ENCODE measurements at places on chromosomes 2 and 18. TPM values are rescaled to one million over a fixed set of nuclear protein-coding genes. Genes with fewer than 3 reads are reported as not detected.

The LAMA1 gene
- not detected for total RNA-seq

The TRAF3IP1 gene
- 8.6 TPM for total RNA-seq

The FSHR gene
- not detected for total RNA-seq

The PPP1R1C gene
- total RNA-seq: not detected

The SERPINB11 gene
- not detected for total RNA-seq

The GNAL gene
- 0.60 TPM for total RNA-seq

The MROH2A gene
- total RNA-seq: not detected

The C1QL2 gene
- not detected for total RNA-seq

The MAP3K19 gene
- not detected for total RNA-seq

The ABCG5 gene
- total RNA-seq: not detected

The FBLN7 gene
- 1.8 TPM for total RNA-seq

- no peak for DNase-seq
Observed at GRCh38 chr18:36933552-36933951, 104.6 kb downstream of the KIAA1328 start.

DNA sequence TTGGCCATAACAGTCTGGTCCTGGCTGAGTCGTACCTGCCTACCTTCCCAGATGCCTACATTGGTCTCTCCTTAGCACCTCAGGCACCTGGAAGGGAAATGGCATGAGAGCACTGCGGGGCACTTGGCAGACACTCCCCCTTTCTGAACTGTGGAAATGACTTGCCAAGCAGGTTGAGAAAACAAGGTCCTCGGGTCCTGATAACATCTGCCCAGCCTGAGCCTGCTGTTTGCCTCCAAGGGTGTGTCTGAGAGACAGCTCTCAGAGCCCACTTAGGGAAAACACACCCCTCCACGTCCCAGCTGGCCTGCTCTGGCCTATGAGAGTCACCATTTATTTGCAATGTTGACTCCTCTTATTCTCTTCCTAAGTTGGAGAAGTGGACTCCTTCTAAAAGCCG is 10.5 kb downstream of the FAM110C start:
- DNase-seq: no peak

- DNase-seq: peak; percentile 50
Observed at GRCh38 chr2:37648331-37649011, 23.0 kb downstream of the CDC42EP3 start.

GRCh38 chr2:240278661-240279060 is 138.2 kb upstream of the OTOS start:
- DNase-seq: no peak

- no peak for DNase-seq
Observed at GRCh38 chr2:165572151-165572550, 102.7 kb downstream of the CSRNP3 start.

DNA sequence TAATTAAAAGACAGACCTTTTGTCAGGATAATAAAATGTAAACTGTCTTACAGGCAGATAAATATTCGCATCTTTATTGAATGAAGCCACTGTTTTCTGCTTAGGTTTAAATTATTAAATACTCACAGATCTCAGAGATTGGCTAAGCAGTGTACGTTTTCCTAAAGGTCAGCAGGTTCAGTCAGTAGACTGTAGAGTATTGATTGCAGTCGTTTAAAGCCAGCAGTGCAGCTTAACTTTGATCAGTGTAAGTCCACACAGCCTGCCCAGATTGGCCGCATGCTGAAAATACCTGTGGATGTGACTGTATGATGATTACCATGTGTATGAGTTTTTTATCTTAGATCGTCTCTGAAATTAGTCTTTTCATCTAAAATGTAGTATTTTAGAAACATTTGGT is 42.3 kb downstream of the ATP9B start:
- no peak for DNase-seq

DNA sequence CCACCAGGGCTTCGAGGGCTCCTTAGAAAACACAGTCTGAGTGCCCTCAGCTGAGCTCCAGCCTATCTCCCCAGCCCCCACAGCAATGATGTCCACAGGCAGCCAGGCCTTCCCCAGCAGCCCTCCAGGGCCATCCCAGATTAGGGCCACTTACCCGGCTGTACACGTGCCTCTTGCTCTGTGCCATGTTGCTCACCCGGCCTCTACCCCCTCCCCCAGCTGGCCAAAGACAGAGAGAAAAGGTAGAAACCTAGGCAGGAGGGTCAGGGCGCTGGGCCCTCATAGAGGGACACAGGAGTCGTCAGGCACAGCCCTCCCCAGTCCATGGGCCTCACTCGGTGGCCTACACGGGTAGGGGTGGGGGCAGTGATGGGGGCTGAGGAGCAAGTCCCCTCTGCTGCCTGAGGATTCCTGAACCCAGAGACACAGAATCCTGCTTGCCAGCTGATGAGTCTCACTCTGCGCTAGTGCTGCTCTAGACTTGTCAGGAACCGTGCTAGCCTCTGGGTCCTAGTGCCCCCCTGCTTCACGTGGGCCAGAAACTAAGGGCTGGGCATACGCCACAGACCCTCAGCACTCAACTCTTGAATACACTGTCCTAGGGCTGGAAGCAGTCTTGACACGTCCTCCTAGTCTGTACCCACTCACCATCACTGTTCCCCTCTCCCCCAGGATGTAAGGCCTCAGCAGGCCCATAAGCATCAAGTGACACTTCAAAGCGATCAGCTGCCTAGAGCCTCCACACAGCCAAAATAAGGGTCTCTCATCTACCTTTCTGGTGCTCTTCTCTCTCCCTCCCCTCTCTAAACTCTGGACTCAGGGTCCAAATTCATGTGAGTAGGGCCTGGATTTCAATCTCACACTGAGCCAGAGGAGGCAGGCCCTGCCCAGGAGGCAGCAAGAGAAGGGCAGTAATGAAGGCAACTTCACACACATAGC is at the start of gene DCTN1:
DCTN1 (minus strand) TSS at position 461 of the 939 bp plus-strand sequence; CDS start at position 187, 274 bp downstream.
- DNase-seq: peak; percentile 42

GRCh38 chr18:1078301-1078700 is 173.6 kb downstream of the ADCYAP1 start:
- DNase-seq: no peak

DNA sequence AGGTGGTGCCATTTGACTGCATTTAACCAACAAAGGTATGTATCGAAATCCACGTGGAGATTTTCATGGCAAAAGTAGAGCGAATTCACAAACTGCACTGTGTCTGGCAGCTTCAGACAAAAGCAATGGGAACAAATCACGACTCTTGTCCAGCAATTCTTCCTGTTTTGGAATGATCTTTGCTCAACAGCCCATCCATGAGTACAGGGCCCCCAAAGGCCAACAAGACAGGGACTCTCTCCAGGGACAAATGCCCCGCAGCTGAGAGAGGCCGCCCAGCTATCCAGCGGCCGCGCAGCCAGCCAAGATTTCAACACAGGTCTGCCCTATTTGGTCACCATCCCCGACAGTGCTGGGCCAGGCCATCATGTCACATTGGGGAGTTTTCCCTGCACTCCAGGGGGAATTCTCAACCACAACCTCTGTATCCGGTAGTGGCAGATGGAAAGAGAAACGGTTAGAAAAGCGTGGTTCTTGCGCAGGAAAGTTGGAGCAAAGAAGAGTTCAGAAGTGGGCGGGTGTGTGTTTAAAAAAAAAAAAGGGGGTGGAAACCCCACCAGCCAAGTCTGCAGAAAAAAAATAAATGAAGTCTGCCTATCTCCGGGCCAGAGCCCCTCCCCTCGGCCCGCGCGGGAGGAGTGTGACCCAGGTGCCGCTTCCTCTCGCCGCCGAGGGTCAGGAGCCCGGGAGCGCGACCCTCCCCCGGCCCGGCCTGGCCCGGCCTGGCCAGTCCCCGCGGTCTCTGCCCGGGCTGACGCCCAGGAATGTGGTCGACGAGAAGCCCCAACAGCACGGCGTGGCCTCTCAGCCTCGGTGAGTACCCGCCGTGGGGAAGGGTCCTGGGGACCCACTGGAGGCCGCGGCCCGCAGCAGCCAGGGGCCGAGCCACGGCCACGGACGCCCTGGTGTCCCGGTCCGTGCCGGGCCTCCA is at the start of gene GYPC:
GYPC (plus strand) TSS at position 659 of the 931 bp plus-strand sequence; CDS start at position 765, 106 bp downstream.
- peak; percentile 72 for DNase-seq

GRCh38 chr2:162230761-162231160 is 12.5 kb downstream of the FAP start:
- no peak for DNase-seq

- no peak for DNase-seq
Observed at GRCh38 chr2:40487602-40488001, 35.7 kb upstream of the SLC8A1 start.

- DNase-seq: no peak
Observed at GRCh38 chr2:242013771-242014170, 144.2 kb downstream of the RTP5 start.

DNA sequence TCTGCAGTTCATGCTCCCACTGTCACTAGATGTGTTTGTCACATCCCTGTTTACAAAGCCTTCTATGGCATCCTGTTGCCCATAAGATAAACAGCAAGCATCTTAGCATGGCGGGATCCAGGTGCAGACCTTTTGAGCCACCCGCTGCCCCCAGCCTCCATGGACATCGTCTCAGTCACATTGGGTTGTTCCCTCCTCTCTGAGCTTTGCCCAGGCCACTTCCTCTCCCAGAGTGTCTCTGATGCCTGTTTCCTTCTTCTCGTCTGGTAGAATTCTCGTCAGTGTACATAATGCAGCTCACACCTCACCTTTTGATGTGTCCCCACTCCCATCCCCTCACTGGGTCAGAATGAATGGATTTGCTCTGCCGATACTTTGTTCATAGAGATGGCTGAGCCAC is 239.0 kb upstream of the APCDD1 start:
- DNase-seq: no peak

DNA sequence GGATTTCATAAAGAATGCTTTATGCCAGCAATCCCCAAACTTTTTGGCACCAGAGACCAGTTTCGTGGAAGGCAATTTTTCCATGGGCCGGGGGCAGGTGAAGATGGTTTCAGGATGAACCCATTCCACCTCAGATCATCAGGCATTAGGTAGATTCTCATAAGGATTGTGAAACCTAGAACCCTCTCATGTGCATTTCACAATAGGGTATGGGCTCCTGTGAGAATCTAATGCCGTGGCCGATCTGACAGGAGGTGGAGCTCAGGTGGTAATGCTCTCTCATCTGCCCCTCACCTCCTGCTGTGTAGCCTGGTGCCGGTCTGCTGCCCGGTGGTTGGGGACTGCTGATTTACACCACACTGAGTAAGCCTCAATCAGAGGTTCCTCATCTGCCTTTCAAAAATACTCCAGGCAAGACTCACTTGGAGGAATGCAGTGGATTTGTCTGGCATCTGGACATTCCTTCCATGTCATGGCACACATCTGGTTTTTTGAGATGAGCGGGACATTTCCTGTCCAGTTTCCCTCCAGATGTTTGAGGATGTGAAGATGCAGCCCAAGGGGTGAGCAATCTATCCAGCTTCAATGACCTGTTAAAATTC is 185.8 kb downstream of the VAPA start:
- DNase-seq: no peak

DNA sequence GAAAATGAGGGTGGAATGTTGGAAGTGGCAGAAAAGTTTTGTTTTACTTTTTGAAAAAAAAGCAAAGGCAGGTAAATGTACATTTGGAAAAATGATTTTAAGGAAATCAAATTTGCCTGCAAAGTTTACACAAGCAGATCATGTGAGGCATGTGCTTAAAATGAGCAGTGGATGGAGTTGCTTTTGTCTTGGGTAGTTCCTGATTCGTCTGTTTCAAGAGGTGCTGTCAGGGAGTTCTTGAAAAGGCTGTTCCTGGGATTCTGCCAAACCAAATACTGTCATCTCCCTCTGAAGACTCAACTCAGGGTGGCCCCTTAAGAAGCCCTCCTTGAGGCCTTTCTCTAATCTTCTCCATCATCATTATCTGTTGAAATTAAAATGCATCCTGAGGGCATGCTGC is 59.0 kb downstream of the TACR1 start:
- no peak for DNase-seq

DNA sequence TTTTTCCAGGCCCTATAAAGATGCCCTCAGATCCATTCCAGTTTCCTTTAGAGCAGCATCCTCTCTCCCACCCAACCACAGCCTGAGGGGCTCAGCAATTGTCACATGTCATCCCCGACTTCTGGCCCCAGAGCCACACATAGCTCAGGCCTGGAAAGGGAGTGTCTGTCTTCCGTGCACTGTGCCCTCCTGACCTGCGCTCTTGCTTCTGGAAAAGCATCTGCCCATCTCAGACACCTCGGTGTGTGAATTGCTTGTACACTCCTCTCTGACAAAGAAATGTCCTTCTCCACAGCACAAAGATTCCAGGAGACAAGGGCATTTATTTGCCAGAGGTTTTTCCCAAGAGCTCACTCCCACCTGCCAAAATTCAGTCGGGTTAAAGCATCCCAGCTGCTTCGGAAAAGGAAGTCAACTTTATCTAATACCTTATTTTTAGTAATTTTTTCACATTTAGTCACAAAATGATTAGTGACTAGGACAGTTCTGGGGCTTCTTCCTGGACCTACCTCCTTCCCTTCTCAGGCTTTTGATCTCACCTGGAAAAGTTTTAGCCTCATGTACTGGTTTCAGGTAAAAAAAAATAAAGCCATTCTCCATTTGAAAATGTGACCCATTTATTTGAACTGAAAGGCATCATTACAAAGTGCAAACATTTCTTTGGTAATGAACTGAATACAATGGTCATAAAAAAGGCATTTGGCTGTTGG is 112.9 kb downstream of the PXDN start:
- no peak for DNase-seq

GRCh38 chr2:158753641-158754611 is 41.2 kb upstream of the DAPL1 start:
- no peak for DNase-seq

DNA sequence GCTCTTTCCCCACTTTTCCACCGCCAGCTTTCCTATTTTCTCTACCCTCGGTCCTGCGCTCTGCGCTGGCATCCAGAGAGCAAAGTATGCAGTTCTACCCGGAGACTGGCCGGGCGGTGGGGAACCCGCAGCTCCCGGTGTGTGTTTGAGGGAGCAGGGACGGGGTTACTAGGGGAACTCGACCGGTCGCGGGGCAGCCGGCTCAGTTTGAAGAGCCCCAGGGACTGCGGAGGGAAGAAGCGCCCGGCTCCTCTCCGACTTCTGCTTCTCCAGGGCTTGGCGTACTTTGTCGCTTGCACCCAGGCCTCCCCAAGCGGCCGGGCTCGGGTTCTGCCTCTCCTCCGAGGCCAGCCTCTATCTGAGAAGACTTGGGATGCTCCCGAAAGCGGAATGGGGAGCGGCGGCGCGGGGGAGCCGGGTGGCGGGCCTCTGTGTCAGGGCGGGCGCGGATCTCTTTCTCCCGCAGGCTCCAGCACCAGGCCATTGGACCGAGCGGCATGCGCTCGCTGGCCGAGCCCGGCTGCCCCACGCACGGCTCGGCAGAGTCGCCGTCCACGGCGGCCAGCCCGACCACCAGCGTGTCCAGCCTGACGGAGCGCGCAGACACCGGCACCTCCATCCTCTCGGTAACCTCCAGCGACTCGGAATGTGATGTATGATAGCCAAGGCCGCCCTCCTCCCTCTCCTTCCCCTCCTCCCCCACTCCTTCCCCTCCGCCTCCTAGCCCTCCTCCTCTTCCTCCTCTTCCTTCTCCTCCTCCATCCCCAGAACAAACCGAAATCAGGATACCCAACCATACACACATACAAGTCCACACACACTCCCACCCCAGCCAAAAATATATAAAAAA is 2.8 kb downstream of the SIX3 start:
- DNase-seq: no peak

DNA sequence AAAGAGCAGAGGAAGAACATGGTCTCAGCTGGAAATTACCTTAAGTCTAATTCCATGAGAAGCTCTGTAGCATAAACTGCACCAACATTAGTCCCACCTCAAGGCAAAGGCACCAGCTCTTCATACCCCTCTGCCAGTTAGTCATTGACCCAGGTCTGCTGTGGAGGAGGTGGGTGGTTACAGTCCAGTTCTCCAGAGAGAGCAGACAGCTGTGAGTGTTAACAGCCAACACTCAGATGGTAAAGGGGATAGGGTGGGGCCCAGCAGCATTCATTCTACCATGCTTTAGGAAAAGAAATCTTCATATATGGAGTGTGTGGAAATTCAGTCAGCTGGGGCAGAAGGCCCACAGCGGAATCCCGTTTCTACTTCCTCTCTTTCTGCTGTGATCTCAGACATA is 159.7 kb upstream of the FBXO11 start:
- no peak for DNase-seq

Measured in activated naive CD8-positive, alpha-beta T cell treated with anti-CD3 and anti-CD28 coated beads, Interleukin-2, amount 10 ng/mL, durations not matched to agents 7 days and 5 days (primary cell).